ENCODE measurements at places on chromosomes 4 and X.

GRCh38 chr4:87353592-87353991 lies 30.9 kb upstream of the HSD17B13 start:
- DNase-seq: no peak

DNA sequence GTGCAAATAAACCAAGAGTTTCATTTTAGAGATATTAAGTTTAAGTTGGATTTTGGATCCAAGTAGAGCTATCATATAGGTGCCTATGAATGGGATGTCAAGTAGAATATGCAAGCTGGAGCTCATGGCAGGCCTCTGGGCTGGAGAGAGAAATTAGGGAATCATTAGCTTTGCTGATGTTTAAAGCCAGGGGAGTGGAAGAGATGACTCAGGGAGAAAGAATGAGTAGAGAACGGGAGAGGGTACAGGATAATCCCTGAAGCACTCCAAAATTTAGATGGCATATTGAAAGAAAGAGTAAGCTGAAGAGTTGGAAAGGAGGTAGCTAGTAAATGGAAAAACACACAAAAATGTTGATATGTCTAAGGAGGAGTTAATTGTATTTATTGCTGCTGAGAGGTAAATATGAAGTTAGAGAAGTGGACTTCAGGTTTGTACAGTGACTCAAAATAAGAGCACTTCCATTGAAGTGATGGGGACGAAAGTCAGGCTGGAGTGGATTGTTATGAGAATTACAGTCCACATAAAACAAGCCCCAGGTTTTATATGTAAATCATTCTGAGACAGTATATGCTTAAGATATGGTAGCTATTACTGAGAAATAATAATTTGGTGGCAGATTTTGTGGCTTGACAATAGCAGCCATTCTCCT lies 72.5 kb upstream of the GRXCR1 start:
- no peak for DNase-seq

DNA sequence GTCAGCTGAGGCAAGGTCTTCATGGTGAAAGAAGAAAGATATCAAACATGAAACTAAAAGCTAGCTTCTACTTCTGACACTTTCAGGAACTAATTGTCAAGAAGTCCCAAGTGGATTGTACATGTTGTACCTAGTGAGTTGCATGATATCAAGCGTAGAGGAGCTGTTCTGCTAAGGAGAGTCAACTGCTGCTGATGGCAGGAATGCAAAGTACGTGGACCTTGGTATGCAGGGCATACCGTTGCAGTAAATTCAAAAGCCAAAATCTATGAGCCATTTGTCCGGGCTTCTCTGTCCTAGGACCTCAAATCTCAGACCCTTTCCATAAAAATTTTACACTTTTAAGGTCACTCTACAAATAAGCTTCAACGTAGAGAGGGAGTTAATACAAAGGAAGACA lies 446.2 kb downstream of the KCTD8 start:
- DNase-seq: no peak

- DNase-seq: no peak
Measured at GRCh38 chr4:89134775-89135319, 23.5 kb downstream of the TIGD2 start.

- no peak for DNase-seq
Measured at GRCh38 chr4:170111085-170111484, 21.3 kb upstream of the AADAT start.

DNA sequence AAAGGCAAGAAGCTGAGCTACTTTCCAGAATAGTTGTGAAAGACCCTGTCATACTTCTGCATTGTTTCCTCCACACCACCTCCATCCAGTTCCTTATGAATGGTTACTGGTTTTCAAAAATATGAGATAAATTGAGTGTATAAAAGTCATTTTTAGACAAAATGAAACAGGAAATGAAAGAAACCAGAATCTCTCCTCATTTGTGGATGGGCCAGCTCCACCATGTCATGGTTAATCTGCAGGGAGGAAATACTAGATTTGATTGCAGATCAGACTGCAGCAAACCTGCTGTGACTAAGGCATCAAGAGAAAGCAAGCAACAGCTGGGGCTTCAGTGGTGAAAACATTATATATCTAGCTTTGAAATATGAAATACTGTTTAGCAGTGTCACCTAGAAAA lies 23.8 kb downstream of the F9 start:
- no peak for DNase-seq

DNA sequence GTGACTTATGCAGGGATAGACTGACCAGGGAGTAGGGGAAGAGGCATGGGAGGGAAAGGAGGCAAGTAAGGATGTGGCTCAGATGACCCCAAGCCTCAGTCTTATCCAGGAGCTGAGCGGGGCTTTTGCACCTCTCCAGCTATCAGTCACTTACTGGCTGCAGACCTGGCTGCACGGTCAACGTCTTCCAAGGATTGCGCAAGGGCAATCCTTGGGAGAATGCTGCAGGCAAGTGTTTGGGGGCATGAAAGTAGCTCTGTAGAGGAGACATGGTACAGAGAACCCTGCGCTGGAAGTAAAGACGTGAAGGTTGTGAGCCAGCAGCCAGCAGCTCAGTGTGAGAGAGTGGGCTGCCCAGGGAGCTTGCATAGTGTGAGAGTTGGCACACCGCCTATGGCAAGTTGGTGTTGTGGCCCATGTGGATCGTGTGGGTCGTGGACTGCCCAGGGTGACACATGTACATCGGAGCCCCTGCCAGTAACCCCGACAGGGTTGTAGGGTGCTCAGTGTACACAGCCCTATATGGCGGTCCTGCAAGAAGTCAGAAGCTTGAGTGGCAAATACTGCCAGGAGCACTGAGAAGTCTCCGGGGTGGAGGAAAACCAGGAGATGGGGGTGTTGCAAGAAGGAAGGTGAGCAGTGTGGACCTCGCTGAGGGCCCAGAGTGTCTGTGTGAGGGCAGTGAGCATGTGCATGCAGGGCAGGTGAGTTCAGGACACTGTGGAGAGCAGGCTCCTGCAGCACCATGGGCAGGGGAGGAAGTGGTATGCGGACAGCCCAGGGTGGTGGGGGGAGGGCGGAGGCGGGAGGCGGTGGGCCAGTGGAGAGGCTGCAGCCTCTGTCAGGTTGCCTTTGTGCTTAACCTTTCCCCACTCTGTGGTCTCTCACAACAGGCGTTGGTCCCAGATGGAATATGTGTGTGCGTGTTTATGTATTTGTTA lies 50.9 kb downstream of the KIT start:
- no peak for DNase-seq

- no peak for DNase-seq
Measured at GRCh38 chrX:44401151-44401550, 57.7 kb upstream of the EFHC2 start.

DNA sequence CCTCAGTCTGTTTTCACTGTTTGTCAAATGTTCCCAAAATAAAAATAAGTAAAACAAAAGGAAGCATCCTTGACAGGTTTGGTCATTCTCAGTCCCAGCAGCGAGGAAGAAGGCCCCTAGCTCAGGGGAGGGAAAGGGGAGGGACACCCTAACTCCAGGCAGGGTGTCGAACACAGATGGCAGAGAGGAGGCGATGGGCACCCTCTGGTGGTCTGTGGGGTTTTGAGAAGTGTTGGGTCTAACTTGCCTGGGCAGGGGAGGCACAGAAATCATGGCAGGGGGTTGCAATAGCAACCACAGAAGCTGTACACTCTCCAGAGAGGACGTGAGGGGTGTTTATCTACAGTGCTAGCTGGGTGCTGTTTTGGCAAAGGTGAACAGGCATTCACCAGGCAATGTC lies 229.8 kb upstream of the SFRP2 start:
- no peak for DNase-seq

DNA sequence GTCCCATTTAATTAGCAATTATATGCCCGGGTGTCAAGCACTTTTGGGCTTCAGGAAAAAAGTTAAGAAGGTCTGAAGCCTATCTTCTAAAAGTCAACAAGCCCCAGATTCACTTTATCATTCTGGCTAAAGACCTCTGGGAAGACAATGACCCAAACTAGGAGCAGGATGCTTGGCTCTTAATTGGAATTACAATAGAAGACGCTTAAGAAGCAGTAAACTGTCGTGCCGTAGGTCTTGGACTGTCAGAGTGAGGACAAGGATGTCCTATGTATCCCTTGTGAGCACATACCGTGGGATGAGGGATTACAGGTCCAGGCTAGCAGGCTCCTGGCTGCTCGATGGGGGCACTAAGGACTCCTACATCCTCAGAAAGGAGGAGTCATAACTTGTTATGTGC lies 3.2 kb upstream of the ARHGAP36 start:
- DNase-seq: no peak

DNA sequence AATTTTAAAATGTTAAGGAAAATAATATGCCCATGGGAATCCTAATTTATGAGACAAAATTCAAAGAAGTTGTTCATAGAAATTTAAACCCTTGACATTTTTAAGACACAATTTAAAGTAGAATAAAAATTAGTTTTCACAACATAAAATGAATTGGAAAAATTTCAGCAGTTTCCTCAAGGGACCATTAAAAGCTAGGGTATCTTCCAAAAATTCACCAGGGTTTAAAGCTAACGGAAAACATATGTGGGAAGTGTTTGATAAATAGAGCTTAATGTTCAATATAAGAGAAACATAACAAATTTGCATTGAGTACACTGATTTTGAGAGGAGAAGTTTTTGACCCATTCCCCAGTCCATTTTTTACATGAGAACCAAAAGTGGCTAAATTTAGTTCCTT lies 228.9 kb upstream of the TTC29 start:
- DNase-seq: no peak

DNA sequence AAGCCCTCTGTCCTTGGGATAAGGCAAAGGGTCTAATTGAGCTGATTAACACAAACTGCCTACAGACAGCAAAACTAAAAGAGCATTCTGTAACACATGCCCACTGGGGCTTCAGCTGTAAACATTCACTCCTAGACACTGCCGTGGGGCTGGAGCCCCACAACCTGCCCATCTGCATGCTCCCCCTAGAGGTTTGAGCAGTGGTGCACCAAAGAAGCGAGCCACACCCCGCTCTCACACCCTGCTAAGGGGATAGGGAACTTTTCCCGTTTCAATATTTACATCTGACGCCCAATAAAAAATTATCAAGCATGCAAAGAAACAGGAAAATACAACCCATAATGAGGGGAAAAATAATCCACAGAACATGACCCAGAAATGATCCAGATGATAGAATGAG lies 46.9 kb upstream of the HSD17B10 start:
- no peak for DNase-seq

DNA sequence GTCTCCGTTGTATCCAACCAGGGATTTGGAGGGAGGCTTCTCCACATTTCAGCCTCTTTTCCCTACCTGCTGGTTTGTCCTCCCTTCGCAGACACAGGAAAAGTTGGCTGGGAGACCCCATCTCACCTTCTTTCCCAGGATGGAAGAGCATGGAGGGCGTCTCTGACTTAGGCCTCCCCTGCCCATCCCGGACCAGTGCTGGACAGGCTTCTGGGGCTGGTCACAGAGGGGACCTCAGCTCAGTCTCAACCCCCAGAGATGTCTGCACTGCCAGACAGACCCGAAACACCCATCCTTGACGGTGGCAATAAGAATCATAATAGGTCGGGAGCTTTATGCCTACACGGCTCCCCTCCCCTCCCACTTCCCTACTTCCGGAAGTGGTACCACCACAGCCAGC lies 1.6 kb downstream of the WFS1 start:
- no peak for DNase-seq

- no peak for DNase-seq
Measured at GRCh38 chr4:88177983-88178625, 19.7 kb upstream of the ABCG2 start.

DNA sequence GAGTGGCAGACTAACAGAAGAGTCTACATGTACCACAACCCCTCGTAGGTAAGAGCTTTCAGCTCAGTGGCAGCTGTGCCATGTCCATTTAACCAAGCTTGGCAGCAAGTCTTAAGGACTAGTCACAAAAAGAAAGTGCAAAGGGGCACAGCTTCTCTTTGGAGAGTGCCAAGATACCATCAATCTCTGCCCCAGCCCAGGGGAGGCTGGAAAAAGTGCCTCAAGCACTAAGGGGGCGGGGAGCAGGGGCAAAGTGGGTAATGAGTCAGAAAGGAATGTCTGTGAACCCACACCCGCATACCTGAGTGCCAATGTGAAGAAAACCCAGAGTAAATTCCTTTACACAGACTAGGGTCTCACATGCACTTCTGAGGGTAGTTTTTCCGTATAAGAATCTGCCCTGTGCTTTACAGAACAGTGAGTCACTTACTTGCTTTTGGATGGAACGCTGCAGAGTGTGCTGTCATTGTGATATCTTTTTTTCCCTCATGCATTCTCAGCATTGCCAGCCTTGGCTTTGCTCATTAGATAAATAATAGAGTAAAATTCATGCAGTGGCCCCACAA lies 219.8 kb downstream of the ZNF674 start:
- no peak for DNase-seq

DNA sequence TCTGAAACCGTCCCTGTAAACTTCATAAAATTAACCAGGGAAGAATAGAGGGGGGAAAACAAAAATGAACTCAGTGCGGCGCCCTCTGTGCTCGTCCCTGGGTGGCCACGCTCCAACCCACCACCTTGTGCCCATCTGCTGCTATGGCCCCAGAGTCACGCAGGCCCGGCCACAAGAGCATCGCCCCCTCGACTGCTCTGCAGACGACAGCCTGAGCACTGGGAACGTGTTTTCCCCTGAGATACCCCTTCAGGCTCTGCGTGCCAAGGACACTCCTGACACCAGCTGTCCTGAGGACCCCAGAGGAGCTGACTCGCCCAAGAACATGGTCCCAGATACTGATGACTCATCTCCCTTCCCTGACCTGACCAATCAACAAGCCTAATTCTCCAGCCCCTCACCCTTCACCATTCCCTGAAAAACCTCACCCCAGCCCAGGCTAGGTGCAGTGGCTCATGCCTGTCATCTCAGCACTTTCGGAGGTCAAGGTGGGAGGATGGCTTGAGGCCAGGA lies 64.1 kb upstream of the GPR78 start:
- no peak for DNase-seq

DNA sequence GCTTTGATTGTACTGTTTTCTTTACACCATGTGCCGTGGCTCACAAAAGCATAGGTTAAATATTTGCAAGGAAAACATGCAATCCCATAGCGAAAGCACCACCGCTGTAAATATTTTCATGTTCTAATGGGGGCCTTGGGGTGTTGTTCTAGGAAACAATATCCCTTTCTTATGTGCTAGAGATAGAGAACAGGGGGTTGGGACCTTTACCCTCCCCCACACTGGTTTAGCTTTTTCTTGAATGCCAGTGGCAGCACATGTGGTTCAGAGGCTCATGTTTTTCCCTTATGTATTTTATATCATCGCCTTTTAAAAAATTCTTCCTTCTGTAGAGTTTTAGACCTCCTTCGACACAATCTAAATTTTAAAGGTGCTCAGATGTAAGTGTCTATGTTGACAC lies 422.6 kb upstream of the TENM3 start:
- no peak for DNase-seq

GRCh38 chrX:132093239-132093860 lies 34.5 kb downstream of the FRMD7 start:
- DNase-seq: no peak

GRCh38 chr4:129583868-129584267 lies 487.9 kb downstream of the C4orf33 start:
- no peak for DNase-seq

- no peak for DNase-seq
Measured at GRCh38 chr4:105634402-105635080, 73.9 kb downstream of the INTS12 start.
